ENCODE measurements at places on chromosomes 3 and 15.

DNA sequence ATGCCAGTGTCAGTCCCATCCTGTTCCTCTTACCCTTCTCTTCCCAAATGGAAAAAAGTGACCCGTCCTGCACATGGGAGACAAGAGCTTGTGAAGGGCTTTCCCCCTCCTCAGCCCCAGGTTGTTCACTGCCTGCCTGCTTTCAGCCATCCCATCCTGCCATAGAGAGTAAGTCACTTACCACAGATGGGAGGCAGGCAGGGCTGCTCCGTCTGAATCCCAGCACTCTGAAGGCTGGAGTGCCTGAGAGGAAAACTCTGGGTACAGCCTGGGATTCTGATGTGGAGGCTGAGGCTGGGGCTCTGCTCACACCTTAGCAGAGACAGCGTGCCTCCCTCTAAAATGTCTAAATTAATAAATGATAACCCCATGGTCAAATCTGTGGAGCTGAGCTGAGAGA, 14.8 kb downstream of the CPNE4 start:
- DNase-seq: no peak

DNA sequence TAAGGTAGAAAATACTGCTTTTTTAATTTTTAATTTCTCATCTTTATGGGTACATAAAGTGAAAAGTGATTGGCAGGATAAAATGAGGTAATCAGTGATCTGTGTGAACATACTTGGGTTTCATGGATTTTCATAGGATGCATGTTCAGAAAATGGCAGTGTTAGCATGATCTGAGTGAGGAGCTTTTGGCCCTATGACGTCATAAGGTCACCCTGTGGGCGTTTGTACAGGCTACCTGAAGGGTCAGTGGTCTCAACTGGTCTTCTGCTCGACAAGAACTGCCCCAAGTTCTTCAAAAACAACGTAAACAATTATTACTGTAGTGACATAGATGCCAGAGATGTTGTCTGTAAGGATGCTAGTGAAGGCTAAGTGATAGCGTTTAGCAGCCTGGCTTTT, 124.5 kb upstream of the OSTN start:
- DNase-seq: no peak

DNA sequence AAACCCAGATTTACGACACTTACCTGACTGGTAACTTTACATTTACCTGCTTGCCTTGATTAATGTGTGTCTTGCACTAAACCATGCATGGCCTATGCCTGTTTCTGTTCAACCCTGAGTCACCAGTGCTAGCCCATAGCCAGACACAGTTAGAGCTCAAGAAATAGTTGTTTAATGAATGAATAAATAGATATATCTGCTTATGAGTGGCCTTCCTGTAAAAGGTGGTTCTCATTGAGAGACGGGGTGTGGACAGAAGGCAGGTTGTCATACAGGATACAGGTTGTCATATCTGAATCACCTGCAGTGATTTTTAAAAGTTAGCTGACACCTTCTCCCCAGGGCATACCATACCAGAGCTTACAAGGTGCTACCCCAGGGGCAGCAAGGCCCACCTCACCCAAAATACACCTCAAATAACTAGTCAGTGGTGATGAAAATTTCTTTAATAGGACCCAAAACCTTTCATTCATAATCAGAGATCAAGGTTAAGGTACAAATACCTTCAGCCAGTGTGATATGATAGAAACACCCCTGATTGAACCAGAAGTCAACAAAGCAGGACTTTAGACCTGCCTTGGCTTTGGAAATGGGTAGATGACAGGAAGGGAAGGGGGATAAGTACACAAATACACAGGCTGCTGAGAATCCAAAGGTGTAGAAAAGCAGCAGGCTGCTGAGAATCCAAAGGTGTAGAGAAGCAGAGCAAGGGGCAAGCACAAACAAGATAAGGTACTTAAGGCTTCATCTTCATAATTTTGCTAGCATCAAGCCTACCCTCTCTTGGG, 45.4 kb upstream of the TSC22D2 start:
- no peak for DNase-seq

DNA sequence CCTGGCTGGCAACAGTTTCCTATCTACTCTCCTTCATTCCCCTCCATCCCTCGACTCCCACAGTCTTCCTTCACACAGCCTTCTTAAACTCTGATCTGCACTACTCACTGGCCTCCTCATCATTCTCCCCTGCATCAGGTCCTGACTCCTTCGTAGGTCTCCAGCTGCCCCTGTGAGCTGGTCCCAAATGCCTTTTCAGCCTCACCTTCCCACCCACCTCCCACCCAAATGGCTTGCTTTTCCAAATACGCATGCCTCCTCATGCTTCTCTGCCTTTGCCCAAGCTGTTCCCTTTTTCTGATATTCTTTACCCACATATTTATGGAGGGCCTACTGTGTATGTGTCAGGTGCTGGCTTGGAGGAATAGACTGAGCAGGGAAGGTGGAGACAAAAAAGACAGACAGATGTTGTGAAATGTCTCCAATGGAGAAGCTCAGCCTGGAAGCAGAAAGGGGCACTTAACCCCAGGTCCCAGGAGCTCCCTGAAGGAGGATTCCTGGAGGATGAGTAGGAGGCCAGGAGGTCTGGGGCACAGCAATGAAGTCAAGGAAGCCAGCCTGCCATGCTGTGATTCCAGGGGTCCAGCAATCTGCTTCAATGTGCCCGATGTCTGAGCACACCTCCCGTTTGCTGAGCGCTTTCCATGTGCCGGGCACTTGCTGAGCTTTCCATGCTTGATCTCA, 252.2 kb downstream of the SHQ1 start:
- DNase-seq: no peak

DNA sequence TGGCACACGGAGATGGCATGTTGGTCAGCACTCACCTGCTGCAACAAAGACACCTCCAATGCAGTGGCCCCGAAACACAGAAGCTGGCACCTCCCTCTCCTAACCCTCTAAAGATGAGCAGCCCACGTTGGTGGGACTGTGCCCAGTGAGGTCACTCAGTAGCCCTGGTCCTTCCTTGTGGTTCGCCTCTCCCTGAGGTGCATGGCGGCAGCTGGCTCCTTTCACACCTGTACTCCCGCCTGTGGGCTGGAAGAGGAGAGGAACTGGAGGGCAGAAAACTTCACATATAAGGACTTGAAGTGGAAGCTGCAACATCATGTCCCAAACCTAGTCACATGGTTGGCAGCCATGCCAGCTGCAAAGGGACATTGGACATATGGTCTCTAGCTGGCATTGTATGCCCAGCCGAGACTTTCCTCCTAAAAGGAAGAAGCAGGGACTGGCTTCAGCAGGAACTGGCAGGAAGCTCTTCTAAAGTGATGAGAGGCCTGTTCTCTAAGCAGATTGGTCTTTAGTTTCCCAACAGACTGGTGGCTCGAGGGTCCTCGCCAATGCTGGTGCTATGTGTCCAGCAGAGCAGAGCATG, 10.8 kb upstream of the C3orf22 start:
- no peak for DNase-seq

DNA sequence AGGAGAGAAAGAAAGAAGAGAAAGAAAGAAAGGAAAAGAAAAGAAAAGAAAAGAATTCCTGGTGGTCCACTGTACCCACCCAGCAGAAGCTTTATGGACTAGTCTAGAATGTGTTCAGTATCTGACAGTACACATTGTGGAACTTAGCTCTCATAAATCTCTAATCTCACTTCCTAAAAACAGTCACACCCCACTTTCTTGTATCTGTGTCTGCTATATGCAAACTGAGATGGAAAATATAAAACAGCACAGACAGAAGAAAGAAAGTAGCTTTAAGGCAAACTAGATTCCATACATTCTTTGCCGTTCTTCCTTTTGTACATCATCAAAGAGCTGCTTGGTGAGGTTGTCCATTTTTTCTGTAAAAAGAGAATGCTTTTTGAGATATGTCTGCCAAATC, 41.1 kb upstream of the GNB5 start:
- DNase-seq: no peak

DNA sequence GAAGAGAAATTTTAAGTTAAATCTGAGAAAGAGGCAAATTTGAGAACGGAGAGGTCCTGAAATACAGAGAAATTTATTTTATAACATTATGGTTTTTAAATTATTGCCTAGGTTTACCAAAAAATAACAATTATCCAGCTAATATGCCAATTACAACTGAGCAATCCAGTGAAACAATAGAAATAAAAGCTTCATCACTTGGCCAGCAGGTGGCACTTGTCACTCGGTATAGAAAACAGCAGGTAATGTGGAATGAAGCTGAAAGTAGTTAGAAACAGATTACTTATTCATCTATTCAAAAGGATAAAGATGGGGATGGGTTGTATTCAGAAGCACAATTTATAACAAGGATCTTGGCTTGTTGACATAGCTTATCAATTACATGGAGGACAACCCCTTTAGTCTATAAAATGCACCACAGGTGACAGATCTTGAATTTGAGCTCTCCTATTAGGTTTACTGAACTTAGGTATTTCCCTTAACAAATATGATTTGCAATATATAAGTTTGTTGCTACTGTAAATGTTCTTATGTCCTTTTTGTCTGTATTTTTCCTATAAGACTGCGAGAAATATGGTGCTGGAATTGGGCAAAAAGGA, 70.1 kb upstream of the GUCA1C start:
- DNase-seq: peak; percentile 23

GRCh38 chr15:23074684-23075083, 35.3 kb upstream of the TUBGCP5 start:
- no peak for DNase-seq

DNA sequence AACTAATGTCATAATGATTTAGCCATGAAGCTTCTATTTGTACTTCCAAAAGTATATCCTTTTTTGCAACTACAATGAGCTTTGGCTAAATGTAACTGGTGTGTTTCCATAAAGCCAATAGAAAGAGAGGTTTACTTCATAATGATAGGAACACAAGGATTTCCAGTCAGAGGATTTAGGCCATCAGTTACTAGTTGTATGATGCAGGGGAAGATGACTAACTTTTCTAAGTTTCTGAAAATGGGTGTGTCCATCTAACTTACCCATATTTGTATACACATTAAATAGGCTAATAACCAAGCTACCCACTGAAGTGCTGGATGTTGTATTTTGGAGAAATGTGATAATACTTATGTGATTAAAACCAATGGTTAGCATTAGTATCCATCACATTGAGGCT, 55.7 kb downstream of the SLC4A7 start:
- no peak for DNase-seq

- no peak for DNase-seq
Observed at GRCh38 chr3:50372349-50372748, 13.0 kb upstream of the TMEM115 start.

DNA sequence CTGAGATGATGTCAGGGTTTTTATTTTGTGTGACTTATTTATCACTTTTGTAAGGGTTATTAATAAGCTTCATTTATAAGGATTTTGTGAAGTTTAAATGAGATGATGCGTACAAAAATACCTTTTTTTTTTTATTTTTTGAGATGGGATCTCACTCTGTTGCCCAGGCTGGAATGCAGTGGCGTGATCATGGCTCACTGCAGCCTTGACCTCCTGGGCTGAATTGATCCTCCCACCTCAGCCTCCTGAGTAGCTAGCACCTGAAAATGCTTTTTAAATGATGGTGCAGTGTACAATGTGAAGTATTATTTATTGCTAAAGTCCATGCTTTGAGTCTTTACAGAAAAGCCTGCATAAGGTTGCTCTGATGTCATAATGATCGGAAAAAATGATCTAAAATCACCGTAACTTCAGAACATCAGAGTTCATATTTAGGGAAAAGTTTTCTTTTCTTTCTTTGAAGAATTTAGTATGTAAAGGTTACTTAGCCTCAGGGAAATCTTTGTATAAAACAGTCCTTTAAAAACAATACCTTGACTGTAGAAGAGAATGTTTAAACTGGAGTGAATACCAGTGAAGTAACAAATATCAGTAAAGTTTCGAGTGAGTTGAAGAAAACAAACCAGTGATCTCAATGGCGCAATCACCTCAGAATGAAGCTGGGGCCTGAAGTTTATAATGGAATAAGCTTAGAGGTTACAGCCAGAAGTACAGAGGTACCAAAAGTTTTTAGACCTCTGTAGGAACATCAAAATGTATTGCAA, 29.7 kb downstream of the TCF12 start:
- no peak for DNase-seq

- no peak for DNase-seq
Observed at GRCh38 chr3:140165781-140166180, 230.8 kb downstream of the CLSTN2 start.

GRCh38 chr15:70474471-70475406, 288.6 kb downstream of the UACA start:
- no peak for DNase-seq

DNA sequence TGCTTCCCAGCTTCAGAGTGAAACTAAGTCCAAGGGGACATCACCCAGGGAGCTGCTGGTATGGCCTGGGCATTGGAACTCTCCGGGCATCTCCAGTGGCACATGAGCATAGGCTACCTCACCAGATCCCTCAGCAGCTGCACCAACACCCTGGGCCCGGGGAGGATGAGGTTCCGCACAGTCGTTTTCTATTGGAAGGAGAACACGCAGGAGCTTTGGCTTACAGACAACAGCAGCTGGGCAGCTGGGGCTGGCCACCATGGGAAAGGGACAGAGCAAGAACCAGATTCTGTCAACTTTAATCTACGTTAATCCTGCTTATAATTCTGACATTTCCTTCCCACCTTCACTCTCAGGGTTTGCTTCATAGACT, 65.5 kb downstream of the MYO1E start:
- no peak for DNase-seq

DNA sequence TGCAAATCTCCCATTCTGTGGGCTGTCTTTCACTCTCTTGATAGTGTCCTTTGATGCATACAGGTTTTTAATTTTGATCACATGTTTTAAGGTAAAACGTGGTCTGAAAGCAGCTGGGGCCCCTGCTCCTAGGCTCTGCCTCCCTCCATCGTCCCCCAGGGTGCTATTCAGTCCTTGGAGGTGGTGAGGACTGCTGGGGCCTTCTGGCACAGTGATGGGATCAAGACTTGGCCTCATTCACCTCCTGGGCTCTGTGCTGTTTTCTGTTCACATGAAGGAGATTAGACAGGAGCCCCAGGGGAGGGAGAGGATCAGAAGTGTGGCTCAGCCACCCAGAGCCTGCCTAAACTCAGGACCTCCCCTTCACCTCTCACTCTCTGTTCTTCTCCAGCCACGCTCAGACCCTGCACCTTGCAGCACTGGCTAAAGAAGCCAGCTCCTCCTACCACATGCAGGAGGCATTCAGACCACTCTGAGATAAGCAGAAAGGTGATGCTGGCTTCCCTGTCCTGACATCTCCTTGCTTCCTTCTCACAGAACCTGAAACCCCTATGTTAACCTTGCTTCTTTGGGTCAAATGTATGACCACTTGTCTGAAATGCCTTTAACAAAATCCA, 43.9 kb downstream of the PAQR5 start:
- DNase-seq: no peak

DNA sequence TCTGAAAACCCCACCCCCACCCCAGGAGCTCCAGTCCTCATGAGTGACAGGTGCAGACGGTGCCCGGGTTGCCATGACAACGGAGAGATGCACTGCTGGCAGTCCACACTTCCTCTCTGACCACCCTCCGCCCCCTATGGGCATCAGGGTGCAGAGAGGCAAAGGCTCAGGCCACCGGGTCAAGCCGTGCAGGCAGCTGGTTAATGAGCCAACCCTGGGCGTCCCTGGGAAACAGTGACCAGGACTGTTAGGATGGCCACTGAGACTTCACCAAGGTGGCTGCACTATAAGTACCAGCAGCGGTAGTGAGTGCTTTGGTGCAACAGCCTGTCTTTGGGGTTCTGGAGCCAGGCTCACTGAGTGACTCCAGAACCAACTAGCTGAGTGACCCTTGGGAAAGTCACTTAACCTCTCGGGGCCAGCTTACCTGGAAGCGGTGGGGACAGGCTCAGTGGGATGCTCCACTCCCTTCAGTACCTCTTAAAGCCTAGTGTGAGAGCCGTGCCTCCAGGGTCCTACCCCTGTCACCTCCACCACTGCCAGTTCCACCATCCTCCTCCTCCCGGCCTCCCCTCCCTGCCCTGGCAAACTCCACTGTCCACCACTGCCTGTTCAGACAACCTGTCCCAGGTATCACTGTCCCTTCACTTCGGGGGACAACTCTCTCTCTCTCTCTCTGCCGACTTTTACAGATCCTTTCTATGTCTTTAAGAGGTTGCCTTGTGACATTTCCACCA, 121.0 kb upstream of the PRR20G start:
- no peak for DNase-seq
